ENCODE measurements at places on chromosomes 7 and 10. TPM values are rescaled to one million over a fixed set of nuclear protein-coding genes. Genes with fewer than 3 reads are reported as not detected.

Gene VIPR2
- total RNA-seq: 3.1 TPM

DNA sequence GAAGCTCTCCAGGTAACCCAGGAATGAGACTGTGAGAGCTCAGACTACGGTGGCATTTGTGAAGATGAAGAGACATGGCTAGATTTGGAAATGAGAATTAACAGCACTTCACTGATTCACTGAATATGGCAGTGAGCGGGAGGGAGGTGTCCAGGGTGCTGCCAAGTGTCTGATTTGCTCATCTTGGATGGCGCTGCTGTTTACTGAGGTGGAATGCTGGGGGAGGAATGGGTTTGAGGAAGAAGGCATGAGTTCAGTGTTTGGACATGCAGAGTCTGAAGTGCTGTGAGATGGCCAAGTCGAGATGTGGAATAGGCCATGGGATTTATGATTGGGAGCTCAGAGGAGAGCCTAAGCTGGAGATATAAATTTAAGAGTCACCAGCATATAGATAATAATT, 437.1 kb upstream of the NPVF start:
- DNase-seq: no peak
- H3K27me3 ChIP-seq: no peaks in the 10 kb centered on the region
- H3K36me3 ChIP-seq: no peaks in the 10 kb centered on the region
- no peaks in the 10 kb centered on the region for H3K4me1 ChIP-seq

Gene RADIL
- 5.4 TPM for total RNA-seq

DNA sequence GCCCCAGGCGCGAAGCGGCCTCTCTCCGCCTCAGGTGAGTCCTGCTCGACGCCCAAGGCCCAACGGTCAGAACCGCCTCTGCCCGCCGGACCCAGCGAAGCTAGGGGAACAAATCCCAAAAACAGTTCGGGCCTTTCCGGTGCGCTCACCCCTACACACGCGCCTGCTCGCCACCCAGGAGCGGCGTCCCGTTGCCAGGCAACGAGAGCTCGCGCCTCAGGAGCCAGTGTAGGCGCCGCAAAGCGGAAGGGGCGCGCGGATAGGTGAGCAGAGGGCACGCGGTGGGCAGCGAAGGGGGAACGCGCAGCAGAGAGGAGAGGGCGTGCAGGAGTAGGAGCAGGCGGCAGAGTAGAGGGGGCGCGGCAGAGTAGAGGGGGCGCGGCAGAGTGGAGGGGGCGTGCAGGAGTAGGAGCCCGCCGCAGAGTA, at the start of the genes DYDC1 and DYDC2:
DYDC1 (minus strand) TSS at position 193 of the 426 bp plus-strand sequence. CDS start 4,154 bp downstream, outside the sequence.
DYDC2 (plus strand) TSS at position 219 of the 426 bp plus-strand sequence. CDS start 5,663 bp downstream, outside the sequence.
- DNase-seq: peak; percentile 89
- peak within 1 kb of the TSS; percentile 61 for H3K4me3 ChIP-seq
- no peaks in the 10 kb centered on the region for H3K36me3 ChIP-seq
- peaks cover 11% of the 10 kb centered on the region for H3K4me1 ChIP-seq
- H3K27me3 ChIP-seq: peaks cover 4% of the 10 kb centered on the region

- H3K27ac ChIP-seq: peak overlapping the region; percentile 88
- H3K4me3 ChIP-seq: peak overlapping the region; percentile 76
- peak; percentile 71 for DNase-seq
- no peaks in the 10 kb centered on the region for H3K36me3 ChIP-seq
- no peaks in the 10 kb centered on the region for H3K27me3 ChIP-seq
- H3K4me1 ChIP-seq: no peaks in the 10 kb centered on the region
Measured at GRCh38 chr10:31927884-31928548, 615 bp downstream of the ARHGAP12 start.

GRCh38 chr7:132666071-132666773, 90.0 kb upstream of the PLXNA4 start:
- H3K4me3 ChIP-seq: no peak overlapping the region
- H3K4me1 ChIP-seq: no peaks in the 10 kb centered on the region
- H3K27ac ChIP-seq: no peak overlapping the region
- no peaks in the 10 kb centered on the region for H3K27me3 ChIP-seq
- no peaks in the 10 kb centered on the region for H3K36me3 ChIP-seq
- no peak for DNase-seq

GRCh38 chr10:28318626-28319025, 15.8 kb upstream of the MPP7 start:
- DNase-seq: no peak
- H3K27ac ChIP-seq: no peak overlapping the region
- no peaks in the 10 kb centered on the region for H3K4me1 ChIP-seq
- no peaks in the 10 kb centered on the region for H3K27me3 ChIP-seq

Gene EN2
- total RNA-seq: not detected
